ENCODE measurements at places on chromosomes 1 and 21.

DNA sequence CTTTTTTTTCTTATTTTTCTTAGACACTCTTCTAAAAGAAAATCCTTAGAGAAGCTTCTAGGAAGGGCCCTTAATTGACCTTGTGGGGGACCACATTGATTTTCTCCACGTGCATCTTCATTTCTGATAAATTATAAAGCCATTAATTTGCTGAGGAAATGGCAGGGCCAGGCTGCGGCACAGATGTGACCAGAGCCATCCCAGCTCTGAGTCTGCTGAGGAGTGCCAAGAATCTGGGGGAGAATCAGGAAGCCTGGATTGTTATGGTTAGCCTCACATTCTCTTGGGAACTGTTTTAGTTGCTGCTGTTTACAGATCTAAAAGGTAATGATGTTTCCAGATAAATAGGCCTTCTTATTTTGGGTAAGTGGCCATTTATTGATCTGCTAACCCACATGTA lies 16.2 kb downstream of the PROX1 start:
- DNase-seq, result no peak

- DNase-seq, result peak; percentile 32
Observed at GRCh38 chr1:204254031-204254661, 40.4 kb upstream of the GOLT1A start.

GRCh38 chr21:43332861-43333297 lies 94.1 kb downstream of the SIK1 start:
- DNase-seq, result no peak

DNA sequence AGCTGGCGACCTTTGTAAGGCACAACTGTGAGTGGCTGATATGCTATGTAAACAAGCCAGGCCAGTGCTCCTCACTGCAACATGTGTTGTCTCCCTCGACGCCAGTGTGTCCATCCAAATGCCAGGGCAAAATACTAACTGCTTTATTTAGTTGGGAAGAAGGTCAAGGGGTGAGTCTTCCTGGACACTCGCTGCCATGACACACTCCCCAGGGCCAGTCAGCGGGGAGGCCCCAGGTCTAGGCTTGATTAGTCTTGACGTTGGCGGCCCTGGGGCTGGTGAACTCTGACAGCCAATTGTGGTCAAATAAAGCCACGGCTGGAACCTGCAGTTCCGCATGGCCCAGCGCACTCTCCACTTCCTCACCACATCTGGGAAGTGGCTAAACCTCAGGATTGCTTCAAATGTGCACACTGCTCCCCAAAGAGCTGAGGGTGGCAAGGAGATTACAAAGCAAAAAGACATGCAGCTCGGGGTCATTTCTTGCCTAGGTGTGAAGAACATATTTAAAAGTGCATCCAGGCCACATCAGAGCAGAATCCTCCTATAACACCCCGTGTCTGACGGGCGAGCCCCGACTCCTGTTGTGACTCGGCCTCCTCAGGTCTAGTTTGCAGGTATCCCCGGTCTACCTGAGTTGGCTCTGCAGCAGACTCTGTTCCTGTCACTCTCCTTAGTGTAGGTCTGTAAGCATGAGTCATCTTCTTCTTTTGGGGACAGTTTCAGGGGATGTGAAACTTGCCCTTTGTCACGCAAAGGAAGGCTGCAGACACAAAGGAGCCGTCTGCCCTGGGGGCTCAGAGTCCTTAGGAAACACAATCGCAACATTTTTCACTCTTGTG lies 183.5 kb downstream of the RUNX1 start:
- no peak for DNase-seq

GRCh38 chr1:169325117-169325516 lies 42.5 kb downstream of the NME7 start:
- no peak for DNase-seq

GRCh38 chr1:46183926-46184557 lies 7.8 kb upstream of the P3R3URF start:
- DNase-seq, result no peak

DNA sequence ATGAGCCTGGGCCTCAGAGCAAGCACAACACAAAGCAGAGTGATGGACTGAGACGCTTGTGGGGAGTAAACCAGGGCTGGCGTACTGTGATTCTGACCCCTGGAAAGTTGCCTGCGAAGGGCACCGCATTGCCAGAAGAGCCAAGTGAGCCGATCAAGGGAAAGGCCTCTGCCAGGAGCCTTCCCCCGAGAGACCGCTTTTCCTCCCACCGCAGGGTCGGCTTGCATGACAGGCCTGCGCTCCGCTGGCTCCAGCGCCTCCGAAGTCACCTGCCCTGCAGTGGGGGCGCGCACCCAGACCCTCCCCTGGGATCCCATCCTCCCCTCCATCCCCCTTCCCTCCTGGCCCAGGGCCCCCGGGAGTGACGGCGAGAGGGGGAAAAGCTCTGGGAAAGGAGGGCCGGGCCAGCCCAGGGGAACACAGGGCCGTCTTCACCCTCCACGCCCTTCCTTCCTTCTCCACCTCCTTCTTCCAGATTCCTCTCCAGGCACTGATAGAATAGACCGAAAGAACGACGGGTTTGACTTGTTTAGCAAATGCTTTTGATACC lies 165.0 kb downstream of the TRIM33 start:
- no peak for DNase-seq

DNA sequence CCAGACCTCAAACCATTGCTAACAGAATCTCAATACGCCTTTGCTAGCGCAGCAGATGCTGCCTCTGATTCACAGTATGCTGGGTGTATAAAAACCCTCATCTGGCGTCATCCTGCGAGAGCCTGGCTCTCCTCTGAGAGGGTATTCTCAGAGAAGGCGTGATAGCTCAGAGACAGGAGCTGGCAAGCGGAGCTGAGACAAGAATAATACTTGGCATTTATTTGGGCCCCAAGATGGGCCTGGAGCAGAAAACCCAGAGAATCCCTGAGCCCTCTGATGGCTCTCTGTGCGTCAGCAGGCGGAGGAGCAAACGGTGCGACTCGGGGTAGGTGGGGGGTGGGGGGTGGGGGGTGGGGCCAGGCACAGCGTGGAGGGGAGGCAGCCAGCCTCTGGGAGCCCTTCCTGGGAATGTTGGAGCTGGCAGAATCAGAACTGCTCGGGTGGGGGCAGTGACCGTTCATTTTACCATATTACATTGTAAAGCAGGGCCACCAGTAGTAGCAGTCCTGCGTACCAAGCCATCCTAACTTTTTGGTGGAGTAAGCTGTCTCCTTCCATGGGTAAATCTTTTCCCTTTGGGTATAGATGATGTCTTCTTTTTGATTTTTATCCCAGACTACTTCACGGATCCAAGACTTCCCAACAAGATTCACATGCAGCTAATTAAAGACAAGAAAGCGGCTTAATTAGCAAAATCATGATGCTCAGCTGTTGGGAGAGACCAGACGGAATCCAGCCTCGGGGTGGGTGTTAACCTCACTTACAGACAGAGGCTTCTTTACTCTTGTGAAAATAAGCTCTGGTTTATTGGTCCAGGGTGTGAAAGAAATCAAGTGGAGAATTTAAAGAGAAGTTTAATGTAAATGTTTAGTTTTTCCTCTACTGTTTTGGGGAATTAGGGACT lies 7.1 kb downstream of the RIIAD1 start:
- DNase-seq, result no peak

DNA sequence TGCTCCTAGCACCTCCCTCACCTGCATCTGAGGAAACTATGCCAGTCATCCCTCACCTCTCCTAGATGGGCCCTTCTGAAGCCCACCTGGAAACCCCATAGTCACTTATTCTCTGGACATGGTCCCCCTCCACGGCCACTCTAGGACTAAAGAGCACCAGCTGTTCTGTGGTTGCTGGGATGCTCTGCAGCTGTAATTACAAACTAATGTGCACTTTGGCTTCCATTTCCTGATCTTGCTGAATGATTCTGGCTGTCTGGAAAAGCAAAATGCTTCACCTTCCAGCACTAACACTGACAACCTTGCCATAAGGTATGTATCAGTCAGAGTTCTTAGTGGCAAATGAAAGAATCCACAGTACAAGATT lies 48.7 kb upstream of the PSEN2 start:
- DNase-seq, result no peak

DNA sequence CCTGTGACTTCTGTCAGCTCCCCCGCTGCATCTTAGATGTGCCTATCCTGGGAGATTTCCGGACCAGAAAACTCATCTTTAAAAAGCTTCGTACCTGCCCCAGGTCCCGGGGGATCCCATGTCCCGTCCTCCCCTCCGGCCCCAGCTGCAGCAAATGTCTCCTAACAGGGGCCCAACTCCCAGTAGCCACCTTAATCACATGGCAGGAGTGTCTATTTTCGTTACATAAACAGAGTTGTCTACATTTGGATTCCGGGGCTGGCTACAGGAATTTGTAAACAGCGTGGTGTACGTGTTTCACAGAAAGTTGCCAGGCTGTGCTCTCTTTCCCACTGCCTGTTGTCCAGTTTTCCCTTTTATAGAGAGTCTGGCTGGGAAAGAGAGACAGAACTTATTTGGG lies 17.9 kb upstream of the KCNE2 start:
- no peak for DNase-seq

DNA sequence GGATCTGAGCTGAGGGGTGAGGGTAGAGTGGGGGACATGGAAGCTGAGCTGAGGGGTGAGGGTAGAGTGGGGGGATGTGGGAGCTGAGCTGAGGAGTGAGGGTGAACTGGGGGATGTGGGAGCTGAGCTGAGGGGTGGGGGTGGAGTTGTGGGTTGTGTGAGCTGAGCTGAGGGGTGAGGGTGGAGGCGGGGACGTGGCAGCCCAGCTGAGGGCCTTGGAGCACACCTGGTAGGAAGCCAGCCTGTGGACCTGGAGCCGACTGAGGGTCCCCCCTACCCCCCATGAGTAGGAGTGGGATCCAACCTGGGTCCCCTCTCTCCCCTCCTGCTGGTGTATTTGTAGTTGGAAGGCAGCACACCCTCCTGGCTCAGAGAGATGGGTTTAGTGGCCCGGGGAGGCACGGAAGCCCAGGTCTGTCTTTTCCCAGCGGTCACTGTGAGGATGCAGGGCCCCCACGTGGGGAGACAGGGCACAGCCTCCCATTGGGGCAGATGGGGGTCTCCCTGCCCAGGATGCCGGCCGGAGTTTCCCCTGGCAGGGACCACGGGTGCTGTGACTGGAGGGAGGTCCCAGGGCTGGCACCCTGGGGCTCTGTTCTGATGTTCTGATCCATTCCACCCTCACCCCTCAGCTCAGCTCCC lies 13.2 kb upstream of the NPHP4 start:
- DNase-seq, result no peak

- no peak for DNase-seq
Observed at GRCh38 chr1:88401313-88401712, 282.8 kb upstream of the PKN2 start.

GRCh38 chr1:2404890-2405511 lies 7.4 kb downstream of the PEX10 start:
- no peak for DNase-seq

DNA sequence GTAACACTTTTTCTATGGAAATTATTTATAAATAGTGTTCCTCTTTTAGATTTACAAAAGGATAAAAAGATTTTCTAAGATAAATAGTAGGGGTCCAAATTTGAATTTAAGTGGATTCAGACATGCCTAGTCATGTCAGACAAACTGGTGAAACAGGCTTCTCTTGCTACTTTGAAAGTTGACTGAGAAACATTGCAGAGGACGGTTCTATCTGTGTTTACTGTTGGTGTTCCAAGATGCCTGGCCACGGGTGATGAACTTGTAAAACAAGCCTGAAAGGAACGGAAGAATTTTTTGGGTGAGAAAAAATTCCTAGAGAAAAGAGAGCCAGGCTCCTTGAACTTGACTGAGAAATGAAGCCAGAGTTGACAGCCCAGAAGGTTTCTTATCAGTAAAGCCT lies 2.2 kb downstream of the KRTAP19-1 start:
- DNase-seq, result no peak

Measured in CD4-positive, alpha-beta T cell (primary cell).